ENCODE measurements at places on chromosomes 3 and 15.

GRCh38 chr3:33447958-33448357 is 7.8 kb upstream of the UBP1 start:
- DNase-seq, result no peak

DNA sequence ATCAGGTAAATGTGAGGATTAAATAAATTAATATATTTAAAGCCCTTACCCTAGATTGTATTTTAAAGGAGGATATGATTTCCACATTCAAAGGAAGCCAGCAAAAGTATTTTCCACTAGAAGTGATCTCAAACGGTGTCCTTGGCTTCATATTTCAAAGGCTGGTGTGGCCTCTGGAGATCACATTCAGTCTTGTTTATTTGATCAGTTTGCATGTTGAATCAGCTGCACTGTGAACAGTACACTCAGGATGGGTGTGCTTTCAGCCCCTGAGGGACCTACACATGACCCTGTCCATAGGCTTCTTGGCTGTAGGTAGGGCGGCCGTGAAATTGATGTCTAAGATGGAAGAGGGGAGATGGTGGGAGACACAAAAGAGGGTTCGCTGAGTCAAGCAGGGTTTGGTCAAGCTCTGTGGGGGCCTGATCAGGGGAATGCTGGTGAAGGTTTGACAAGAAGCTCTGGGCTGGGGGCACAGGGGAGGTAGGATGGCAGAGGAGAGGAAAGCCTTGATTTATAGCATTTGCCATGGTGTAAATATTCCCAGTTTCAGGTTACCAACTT is 21.9 kb downstream of the CYP8B1 start:
- DNase-seq, result no peak

DNA sequence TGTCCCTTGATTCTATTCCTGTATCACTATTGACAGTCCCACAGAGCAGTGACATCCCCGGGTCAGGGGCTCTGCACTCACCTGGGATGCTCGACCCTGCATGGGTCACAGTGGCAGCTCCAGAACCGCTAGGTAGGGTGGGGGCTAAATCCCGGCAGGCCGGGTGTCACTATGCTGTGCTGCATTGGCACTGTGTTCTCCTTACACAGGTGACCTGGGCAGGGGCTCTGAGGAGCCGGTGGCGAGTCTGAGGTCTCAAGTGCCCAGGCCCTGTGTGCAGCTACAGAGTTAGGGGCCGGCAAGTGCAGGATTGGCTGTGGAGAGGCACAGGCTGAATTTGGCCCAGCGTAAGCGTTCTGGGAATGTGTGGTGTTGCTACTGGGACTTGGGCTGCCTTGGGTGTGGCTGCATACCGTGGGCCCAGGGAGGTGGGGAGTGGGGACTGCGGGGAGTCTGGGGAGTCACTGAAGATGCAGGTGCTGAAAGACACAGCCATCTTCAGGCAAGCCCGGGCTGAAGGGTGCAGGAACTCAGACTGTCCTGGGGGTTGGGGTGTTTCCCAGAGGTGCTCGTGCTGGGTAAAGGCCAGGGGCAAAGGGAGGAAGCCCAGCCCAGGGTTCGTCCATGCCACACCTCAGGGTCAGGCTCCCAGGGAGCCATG is 102.6 kb upstream of the PRR20G start:
- DNase-seq, result no peak

DNA sequence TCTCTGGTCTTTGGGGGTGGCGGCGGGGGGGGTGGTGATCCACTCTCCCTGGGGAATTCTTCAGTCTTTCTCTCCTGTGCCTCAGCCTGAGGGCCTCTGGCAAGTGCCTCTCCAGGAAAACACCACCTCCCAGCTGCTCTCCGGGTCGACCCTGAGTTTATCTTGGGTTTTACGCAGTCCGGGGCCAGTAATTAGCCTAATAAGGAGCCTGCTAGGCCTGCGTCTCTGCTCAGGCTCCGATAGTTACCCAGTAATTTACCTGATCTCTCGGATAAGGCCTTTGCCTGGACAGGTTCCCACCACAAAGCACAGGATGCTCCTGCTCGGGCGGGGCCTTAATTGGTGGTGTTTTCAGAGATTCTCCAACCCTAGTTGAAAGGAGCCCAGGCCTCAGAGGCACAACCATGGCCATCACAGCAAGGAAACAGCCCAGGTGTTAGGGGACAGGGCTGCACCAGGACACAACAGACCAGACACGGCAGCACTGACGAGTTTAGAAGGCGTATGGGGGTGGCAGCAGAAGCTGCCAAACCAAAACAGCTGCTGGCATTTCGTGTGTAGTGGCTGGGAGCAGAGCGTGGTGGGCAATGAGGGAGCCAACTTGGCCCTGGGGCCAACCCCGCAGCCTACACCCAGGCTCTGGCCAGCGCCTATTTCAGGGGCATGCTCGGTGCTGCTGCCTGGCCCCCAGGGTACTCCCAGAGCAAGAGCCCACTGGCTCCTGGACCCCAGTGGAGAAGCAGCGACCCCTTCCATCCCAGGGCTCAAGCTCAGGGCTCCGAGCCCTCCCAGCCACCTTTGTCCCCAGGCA is 71.4 kb downstream of the KLF13 start:
- no peak for DNase-seq

DNA sequence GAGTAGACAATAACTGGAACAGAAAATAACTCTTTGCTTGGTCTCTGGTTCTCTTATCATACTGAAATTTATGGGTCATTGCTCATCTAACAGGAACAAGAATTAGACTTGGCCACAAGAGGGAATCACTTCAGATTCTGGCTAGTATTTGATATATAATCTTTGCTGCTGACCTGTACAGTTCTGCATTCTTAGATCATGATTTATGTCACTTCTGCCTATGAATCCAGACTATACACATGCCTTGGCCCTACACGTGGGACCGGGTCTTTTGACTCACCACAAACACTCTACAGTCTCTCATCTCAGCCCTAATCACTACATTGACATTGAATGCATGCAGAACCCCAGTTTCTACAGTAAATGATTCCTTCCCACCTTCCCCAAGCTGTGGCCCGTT is 162.5 kb upstream of the SOX2 start:
- no peak for DNase-seq
